ENCODE measurements at places on chromosomes 12 and 14.

DNA sequence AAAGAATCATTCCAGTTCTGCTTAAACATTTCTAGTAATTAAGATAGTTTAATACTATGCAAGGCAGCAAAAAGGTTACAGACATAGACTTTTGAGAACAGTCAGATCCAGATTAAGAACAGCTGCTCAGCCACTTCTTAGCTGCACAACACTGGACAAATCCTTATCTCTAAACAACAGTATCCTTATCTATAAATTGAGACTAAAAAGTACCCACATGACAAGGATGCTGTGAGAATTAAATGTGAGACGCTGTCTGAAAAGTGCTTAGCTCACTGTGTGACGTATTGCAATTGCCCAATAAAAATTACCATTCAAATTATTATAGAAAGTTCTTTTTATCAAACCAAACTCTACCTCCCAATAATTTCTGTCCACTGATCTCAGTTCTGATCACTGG lies 35.5 kb downstream of the BORCS5 start:
- no peak for DNase-seq

- DNase-seq: no peak
Observed at GRCh38 chr14:106837870-106838269, 1311.5 kb downstream of the TMEM121 start.

DNA sequence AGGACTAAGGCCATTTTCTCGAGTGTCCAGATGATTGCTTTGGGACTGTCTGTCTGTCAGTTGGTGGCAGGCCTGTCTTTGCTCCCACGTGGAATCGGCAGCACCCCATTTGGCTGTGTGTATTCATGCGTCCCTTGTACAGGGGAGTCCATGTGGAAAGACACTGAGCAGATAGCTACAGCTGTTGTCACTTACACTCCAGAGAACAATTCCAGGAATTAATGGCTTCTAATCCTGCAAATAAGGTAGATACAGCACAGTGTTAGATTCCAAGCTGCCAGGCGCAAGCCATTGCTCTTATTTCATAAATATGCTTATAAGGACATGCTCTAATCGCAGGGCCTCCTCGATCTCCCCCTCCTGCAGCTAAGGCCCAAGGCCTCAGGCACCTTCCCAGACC lies 208.8 kb downstream of the VRK1 start:
- DNase-seq: no peak

- no peak for DNase-seq
Observed at GRCh38 chr12:88310069-88310468, 168.0 kb downstream of the TMTC3 start.

DNA sequence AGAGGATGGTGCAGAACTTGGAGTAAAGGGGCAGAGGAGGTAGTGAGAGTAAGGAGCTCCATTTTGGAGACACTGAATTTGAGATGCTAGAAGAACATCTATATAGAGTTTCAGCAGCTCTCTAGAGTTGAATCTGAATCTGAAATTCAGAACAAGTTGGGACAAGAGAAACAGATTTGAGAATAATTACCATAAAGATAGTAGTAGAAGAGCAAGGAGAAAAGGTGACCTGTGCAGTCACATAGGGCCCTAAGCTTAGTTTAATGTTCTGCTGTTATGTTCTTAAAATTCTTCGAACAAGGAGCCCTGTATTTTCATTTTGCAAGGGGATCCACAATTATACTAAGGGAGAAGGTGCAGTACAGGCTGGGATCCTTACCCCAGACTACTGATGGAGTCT lies 7.4 kb downstream of the REM2 start:
- no peak for DNase-seq

- no peak for DNase-seq
Observed at GRCh38 chr12:49903700-49904423, at the start of gene FAIM2. TSS of gene FAIM2 (minus strand) at chr12:49903900. CDS start at chr12:49903792, 108 bp downstream.
